ENCODE measurements at places on chromosomes 5 and 9. TPM values are rescaled to one million over a fixed set of nuclear protein-coding genes. Genes with fewer than 3 reads are reported as not detected.

DNA sequence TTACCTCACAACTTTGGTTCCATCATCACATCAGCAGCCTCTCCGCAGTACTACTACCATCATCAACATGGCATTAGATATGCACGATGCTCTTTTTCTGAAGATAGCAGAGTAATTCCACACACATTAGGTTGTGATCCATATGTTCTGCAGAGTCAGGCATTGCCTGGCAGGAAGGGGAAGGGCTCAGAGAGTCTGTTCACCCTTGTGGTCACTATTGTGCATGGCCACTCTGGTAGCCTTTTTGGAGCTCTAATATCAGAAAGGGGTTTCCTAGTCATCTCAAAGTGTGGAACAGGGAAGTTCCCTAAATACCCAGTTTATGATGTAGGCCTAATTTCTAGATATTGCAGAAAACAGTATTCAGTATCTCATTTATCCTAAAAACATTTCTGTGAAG, 373.6 kb downstream of the BNC2 start:
- no peak for DNase-seq

The DOCK2 gene
- 1.7 TPM for total RNA-seq

The PCDHGB4 gene
- 10.4 TPM for total RNA-seq

DNA sequence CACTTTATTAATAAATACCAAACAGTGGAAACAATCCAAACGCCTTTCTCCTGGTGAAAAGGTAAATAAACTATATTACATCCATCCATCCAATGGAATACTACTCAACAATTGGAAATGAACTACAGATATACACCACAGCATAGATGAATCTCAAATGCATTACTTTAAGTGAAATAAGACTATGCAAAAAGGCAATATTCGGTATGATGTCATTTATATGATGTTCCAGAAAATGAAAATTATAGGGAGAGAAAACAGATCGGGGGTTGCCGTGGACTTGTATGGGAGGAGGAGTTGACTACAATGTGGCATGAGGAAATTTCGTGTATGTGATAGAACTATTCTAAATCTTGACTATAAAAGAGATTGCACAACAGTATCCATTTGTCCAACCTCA, 27.5 kb upstream of the SLIT3 start:
- DNase-seq: no peak

DNA sequence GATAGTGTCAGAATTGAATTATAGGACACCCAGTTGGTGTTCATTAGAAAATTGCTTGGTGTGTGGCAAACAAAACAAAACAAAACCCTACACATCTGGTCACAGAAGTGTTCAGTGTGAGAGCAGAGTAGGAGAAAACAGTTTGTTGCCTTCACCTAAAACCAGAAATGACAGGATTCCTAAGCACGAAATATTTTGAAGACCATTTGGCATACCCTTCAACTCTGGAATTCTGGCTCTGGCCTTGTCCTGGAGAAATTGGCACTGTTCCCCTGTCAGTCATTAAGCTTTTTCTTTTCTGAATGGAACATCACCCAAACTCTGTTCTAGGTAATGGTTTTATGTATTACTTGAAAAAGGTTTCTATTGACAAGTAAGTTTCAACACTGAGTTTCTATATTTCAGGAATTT, 110.2 kb upstream of the PCA3 start:
- no peak for DNase-seq

The PTGR1 gene
- 175 TPM for total RNA-seq

DNA sequence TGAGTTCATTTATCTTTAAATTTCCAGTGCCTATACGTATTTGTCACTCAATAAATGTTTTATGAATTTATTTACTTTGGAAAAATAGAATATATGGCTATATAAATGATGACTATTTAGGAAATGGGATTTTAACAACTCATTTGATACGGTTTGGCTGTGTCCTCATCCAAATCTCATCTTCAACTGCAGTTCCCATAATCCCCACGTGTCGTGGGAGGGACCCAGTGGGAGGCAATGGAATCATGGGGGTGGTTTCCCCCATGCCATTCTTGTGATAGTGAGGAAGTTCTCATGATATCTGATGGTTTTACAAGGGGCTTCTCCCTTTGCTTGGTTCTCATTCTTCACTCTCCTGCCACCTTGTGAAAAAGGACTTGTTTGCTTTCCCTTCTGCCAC, 187.6 kb upstream of the EFNA5 start:
- DNase-seq: no peak

DNA sequence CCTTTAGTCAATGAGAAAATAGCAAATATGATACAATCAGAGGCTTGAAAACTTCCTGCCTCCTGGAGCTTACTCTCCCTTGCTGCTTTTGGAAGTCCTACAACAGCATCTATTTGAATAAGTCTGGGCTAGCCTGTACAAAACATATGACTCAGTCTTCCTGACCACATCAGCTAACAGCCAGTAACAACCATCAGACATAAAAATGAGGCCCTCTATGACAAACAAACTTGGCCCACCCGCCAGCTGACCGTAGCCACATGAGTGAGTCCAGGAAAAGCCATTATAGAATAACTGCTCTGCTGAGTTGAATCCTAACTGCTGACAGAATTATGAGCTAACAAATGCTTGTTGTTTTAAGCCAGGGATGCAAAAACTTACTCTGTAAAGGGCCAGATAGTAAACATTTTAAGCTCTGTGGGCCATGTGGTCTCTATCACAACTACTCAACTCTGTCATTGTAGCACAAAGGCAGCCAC, 347.6 kb downstream of the PTPRD start:
- DNase-seq: no peak

The IL4 gene
- not detected for total RNA-seq

The CCNJL gene
- total RNA-seq: 13.8 TPM

DNA sequence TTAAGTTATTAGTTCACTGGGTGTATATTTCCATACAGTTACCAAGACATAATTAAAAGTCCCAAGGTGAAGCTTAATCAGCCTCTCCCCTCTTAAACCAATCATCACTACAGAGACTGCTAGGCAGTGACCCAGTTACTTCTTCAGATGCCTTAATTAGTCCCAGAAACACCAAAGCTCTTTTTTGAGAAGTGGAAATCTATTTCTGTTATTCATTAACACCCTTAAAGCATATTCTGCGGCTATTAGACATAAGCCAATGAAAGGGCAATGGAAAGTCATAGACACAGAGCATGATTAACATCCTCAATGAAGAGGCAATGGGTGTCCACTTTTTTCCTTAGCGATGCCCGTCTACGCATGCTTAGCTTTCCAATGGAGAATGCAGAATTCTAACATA, 48.3 kb upstream of the DNAH5 start:
- DNase-seq: no peak

The ANKHD1 gene
- 83.5 TPM for total RNA-seq

DNA sequence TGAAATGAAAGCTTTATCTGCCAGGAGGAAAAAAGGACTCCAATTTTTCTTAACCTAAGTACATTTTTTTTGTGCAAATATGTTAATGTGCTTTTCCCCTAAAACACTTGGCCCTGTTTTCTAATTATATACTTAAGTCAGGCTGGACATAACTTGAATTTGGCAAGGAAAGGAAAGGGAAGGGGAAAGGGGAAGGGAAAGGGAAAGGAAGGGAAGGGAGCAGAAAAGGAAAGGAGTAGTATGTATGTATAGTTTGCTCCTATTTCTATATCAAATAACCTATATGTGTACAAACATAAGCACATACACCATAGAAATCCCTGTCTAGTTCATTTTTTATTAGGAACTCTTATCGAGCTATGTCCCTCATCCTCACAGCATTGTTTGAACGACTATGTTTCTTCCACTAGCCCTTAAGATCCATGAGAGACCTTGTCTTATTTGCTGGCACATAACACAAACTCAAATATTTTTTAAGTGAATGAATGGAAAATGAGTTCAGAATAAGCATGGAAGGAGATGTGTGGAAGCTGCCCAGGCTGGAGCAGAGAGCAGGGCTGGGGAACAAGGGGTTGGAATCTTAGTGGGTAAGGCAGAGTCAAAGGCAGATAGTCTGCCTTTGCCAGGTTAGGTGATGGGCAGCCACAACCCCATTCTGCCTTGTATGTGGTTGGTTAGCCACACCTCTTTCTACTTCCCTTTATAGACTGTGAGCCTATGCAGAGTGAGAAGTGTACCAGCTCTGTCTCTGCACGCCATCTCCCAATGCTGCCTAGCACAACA, 70.0 kb downstream of the KLHL3 start:
- no peak for DNase-seq

Data from endodermal cell (in vitro differentiated cells).